Kidney (tissue), 22 donors: ENCODE measurements at places on chromosomes 13 and 19. TPM values are rescaled to one million over a fixed set of nuclear protein-coding genes. Genes with fewer than 3 reads are reported as not detected.

FARP1 gene
- total RNA-seq = 229 TPM

GPR12 gene
- total RNA-seq = not detected

ALDH16A1 gene
- 31.8 TPM for total RNA-seq

SLC25A23 gene
- total RNA-seq = 76.6 TPM

RFPL4A gene
- 0.41 TPM for total RNA-seq

IL11 gene
- total RNA-seq = 0.47 TPM

SPART gene
- 66.1 TPM for total RNA-seq

ZNF66 gene
- 5.8 TPM for total RNA-seq
